ENCODE measurements at places on chromosomes 7 and 10.

DNA sequence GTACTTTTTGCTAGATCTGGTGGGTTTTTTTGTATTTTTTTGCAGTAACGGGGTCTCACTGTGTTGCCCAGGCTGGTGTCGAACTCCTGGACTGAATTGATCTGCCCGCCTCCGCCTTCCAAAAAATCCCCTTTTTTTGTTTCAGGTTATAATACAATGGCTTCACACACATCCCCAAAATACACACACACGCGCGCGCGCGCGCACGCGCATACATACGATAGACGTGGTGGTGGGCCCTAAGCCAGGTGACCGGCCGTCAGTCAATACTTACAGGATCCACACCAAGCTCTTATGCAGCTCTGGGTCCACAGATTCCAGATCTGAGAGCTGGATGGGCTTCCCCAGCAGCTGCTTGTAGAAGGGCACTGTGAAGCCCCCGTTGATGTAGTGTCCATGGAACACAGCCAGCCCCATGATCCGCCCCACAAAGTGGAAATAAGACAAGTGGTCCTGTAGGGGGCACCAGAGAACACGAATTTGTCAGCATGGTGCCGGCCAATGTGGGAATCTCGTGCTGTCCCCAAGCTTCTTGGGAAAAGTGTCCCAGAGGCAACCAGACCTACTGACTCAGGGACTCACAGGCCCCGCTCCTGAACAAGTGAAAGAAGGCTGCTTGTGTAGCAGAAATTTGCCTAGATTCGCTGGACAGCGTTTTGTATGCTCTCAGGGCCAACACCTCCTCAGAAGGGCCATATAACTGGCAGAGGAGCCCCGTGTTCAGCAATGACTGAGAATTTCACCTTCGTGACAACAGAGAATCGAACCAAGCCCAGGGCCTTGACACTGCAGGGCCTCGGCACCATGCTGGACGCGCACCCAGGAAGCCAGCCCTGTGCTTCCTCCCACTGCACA, 103.6 kb downstream of the SMURF1 start:
- DNase-seq: peak; percentile 37

GRCh38 chr10:79983286-79983909, 34.5 kb upstream of the SFTPD start:
- DNase-seq: no peak

DNA sequence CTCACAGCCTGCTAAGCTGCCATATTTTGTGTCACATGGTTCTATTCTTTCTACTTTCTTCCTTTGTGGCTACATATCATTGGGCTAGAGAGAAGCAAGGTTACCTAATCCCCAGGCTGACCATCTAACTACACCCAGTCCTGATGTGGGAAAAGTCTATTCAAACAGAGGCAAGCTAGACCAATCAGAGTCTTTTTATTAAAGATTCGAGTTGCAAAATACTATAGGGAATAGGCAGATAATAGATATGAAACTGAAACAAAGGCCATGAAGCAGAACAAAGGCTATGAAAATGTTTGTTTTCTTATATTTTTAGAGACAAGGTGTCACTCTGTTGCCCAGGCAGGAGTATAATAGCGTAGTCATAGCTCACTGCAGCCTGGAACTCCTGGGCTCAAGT, 36.7 kb downstream of the MTERF1 start:
- no peak for DNase-seq

- DNase-seq: no peak
Observed at GRCh38 chr7:106216923-106217542, 67.8 kb downstream of the NAMPT start.

DNA sequence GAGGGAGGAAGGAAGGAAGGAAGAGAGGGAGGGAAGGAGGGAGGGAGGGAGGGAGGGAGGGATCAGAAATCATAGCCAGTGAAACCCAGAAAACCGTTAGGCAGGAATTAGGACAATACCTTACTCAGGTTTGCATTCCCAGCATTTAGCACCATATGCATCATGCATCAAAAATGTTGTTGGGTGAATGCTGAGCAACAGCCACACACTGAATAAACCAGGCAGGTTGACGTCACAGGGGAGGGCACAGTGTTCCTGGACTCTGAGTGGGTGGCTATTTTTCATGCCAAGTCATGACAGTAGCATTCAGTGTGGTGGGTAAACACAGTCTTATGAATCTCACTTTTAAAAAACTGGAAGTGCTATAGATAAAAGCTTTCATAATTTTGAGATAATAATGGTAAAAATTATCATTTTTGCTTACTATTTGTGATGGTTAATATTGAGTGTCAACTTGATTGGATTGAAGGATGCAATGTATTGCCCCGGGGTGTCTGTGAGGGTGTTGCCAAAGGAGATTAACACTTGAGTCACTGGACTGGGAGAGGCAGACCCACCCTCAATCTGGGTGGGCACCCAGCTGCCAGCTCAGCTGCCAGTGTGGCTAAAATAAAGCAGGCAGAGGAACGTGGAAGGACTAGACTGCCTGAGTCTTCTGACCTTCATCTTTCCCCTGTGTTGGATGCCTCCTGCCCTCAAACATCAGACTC, 199.1 kb upstream of the PRKCQ start:
- no peak for DNase-seq

- no peak for DNase-seq
Observed at GRCh38 chr7:74479066-74479781, 25.5 kb downstream of the GTF2IRD1 start.

DNA sequence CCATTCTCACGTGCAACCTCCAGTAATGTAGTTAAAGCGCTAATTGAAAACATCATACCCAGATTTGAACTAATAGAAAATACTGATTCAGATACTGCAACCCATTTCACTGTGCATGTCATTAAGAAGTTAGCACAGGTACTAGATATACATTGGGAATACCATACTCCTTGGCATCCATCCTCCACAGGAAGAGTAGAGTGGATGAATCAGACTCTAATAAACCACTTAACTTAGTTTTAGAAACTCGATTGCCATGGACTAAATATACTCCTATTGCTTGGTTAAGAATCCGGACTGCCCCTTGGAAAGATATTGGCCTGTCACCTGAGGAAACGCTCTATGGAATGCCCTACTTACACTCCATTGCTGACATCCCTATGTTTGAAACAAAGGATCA, 9.5 kb downstream of the AKR1B15 start:
- no peak for DNase-seq

GRCh38 chr7:151864561-151864960, 12.4 kb downstream of the PRKAG2 start:
- no peak for DNase-seq

GRCh38 chr7:149819961-149820340, 18.2 kb upstream of the ZNF862 start:
- no peak for DNase-seq

DNA sequence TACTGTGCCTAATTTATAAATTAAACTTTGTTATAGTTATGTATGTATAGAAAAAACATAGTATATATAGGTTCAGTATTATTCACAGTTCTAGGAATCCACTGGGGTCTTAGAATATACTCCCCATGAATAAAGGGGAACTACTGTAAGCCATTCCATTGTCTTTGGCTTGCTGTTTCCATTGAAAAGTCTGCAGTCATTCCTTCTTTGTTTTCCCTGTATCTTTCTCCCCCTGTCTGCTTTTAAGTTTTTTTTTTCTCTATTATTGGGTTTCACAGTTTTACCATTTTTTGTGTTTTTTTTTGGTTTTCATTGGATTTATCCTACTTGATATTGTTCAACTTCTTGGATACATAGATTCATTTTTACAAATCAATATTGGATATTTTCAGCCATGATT, 6.7 kb upstream of the PNLIP start:
- no peak for DNase-seq

DNA sequence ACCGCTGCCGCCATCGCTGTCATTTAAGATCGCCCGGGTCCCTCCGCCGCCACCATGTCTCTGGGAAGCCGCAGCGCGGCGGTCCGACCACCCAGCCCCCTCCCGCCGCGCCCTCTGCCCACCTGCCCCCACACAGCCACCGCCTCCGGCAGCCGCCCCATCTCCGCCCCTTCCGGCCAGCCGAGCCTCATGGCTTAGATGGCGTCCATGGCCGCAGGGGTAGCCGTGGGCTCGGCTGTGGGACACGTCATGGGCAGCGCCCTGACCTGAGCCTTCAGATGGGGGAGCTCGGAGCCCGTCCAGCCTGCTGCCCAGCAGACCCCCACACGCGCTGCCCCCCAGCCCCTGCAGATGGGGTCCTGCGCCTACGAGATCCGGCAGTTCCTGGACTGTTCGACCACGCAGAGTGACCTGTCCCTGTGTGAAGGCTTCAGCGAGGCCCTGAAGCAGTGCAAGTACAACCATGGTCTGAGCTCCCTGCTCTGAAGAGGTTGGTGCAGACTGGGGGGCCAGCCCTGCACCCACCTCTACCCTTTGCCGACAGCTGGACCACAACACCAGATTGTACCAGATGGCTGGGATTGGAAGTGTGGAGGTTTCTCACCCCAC, 38.0 kb upstream of the TARP start:
- DNase-seq: no peak

DNA sequence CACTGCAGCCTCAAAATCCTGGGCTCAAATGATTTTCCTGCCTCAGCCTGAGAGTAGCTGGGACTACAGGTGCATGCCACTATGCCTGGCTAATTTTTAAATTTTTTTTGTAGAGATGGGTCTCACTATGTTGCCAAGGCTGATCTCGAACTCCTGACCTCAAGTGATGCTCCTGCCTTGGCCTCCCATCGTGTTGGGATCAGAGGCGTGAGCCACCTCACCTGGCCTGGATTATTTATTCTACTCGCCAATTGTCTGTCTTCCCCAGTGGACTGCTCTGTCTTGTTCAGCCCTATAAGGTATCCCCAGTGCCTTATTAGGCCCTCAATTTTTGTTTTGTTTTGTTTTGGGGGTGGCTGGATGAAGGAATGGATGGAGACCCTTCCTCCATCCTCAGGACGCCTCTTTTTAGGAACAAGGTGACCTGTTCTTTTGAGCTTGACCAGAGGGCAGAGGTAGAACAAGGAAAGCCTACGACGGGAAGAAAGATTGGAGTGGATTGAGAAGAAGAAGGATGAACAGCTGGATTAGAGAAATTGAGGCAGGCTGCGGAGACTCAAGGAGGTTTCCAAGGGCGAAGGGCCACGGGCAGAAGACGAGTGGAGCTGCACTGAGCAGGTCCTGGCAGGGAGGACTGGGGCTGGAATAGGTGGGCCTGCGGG, 541 bp upstream of the DENND10 start:
- no peak for DNase-seq

- DNase-seq: no peak
Observed at GRCh38 chr7:150408393-150409299, 29.5 kb downstream of the ZNF775 start.

DNA sequence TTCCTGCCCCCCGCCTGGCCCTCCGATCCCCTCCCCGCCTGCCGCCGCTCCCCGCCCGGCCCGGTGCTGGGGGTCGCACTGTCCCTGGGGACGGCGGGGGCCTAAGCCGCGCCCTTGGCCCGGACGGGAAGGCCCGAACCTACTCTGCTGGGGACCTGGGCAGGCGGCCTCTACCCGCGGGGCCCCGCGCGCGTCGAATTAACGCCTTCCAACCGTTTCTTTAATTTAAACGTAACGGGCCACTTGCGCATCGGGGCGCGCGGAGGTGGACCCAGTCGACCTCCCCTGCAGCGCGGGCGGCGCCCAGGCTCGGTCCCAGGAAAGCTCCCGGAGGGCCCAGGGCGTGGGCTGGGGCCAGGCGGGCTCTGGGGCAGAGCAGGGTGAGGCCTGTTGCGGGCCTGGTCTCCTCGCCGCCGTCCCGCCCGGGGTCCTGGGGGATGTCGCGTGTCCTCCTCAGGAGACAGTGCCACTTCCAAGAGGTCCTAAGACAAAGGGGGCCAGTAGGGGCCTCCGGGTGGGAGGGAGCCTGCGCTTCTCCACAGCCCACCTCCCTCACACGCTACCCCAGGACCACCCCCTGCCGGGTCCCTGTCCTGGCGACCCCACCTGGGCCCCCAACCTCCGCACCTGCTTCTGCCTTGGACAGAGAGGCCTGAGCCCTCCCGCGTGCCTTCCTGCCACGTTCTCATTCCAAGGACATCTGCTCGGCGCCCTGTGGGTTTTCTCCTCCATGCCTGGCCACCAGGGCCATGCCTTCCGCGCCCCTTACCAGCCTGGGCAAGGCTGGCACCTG, 658 bp upstream of the PTPRN2 start:
- no peak for DNase-seq

- no peak for DNase-seq
Observed at GRCh38 chr7:129295015-129295423, 70.2 kb downstream of the AHCYL2 start.

DNA sequence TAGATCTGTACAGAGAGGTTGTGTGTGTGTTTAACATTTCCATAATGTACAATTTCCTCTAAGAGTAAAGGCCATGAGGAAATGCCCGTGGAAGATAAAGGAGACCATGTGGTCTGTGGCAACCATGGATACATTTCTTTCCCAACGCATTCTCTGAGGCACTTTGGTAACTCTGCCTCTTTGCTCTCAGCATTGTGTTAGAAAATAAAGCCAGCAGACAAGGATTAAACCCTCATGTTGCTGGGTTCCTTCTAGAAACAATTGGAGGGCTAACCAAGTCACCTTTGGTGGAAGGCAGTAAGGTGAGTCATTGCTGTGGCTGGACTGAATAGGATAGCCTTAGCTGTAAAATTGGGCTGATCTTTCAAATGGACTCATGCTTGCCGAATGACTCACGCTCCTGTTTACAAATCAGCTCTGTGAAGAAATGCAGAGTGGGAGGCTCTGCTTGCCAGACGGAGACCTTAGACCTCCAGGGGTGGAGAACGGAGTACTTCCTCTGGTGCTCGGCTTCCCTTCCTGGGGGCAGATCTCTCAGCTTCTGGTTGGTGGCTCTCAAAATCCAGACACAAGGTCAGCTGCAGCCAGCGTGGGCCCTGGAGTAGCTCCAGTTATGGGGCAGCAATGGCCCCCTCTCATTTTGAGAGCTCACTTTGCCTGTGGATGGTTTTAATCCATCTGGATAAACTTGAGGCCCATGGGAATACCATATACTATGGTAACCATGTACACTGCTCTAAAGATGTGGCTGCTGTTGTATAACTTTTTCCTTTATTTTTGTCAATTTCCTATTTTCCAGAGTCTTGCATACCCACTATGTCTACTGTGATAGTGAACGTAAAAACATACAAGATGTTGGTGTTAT, 137.3 kb downstream of the TCF7L2 start:
- DNase-seq: no peak

- no peak for DNase-seq
Observed at GRCh38 chr7:147909431-147910148, 681.0 kb upstream of the C7orf33 start.

GRCh38 chr7:107152011-107152410, 16.8 kb upstream of the HBP1 start:
- no peak for DNase-seq
